ENCODE measurements at places on chromosomes 3 and 15. TPM values are rescaled to one million over a fixed set of nuclear protein-coding genes. Genes with fewer than 3 reads are reported as not detected.

DNA sequence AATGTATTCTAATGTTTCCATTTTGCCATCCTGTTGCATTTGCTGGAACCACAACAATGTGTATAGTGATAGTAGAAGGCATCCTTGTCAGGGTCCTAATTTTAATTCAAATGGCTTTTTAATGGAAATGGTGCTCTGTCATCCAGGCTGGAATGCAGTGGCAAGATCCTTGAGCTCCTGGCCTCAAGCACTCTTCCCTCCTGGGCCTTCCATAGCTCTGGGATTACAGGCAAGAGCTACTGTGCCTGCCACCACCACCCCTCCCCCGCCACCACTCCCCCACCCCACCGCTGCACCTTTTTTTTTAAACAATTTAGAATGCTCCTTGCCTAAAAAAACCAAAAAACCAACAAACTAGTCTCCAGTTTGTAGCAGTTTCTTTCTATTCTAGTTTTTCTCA, 15.2 kb upstream of the IQCF6 start:
- no peak overlapping the region for H3K4me3 ChIP-seq
- no peak for DNase-seq
- peaks cover 8% of the 10 kb centered on the region for H3K4me1 ChIP-seq
- no peaks in the 10 kb centered on the region for H3K36me3 ChIP-seq
- no peaks in the 10 kb centered on the region for H3K27me3 ChIP-seq
- no peak overlapping the region for H3K27ac ChIP-seq

The CPN2 gene
- not detected for total RNA-seq

DNA sequence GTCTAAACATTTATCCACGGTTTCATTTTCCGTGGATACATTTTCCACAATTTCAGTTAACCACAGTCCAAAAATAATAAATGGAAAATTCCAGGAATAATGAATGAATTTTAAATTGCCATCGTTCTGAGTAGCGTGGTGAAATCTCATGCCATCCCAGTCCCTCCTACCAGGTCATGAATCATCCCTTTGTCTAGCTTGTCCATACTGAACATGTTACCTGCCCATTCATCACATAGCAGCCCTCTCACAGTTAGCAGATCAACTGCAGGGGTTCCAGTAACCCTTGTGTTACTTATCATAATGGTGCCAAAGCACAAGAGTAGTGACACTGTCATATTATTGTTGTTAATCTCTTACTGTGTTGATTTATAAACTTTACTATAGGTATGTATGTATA, 124.5 kb downstream of the GSK3B start:
- no peak overlapping the region for H3K27ac ChIP-seq
- H3K4me1 ChIP-seq: no peaks in the 10 kb centered on the region
- no peak for DNase-seq

DNA sequence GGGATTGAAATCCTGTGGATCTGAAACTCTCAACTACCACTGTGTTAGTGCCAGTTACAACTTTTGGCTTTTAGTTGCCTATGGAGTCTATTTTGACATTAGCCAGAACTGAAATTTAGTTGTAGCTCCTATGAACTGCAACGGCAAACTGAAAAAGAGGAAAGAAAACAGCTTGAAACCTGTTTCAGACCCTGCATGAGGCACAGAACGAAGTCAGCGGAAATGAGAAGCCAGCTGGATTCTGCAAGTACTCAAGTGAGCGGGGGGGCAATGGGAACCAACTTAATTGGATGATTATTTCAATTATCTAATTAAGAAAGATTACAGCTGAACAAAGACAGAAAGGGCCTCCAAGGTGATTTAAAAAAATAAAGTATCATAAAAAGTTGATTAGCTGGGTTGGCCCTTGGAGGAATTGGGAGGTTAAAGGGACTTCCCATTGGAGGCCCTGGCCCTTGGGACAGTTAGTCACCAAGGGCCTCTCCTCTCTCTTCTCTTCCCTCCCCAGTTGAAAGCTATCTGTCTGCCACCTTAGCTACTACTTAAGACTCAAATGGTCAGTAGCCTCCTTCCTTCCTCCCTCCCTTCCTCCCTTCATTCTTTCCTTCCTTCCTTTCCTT, 352.1 kb downstream of the SHQ1 start:
- DNase-seq: no peak
- H3K4me1 ChIP-seq: no peaks in the 10 kb centered on the region
- H3K27me3 ChIP-seq: peaks cover 1% of the 10 kb centered on the region
- H3K36me3 ChIP-seq: no peaks in the 10 kb centered on the region

DNA sequence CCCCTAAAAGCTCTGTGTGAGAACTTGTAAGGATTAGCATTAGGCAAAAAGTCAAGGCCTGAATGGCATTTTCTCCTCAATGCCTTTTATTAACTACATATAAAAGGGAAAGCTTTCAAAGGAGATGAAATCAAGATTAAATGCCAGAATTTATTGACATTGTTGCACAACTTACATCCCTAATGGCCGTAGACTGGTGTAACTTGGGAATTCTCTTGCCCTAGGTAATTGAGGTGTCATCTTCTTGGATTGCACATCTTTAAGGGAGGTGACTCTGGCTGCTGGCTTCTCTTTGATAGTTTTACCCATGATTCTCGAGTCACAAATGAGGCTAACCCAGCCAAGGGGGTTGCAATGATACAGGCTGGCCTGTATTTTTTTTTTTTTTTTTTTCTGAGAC, 249.1 kb downstream of the TBL1XR1 start:
- no peaks in the 10 kb centered on the region for H3K36me3 ChIP-seq
- H3K4me3 ChIP-seq: no peak overlapping the region
- DNase-seq: no peak
- no peak overlapping the region for H3K27ac ChIP-seq

Measured in Calu3 (cell line).